Pulmonary artery endothelial cell (primary cell): ENCODE measurements at places on chromosomes 16 and 17.

- no peak for DNase-seq
Measured at GRCh38 chr17:39775031-39775430, 37.3 kb downstream of the GRB7 start.

GRCh38 chr16:28139530-28139929 lies 72.2 kb downstream of the XPO6 start:
- no peak for DNase-seq

DNA sequence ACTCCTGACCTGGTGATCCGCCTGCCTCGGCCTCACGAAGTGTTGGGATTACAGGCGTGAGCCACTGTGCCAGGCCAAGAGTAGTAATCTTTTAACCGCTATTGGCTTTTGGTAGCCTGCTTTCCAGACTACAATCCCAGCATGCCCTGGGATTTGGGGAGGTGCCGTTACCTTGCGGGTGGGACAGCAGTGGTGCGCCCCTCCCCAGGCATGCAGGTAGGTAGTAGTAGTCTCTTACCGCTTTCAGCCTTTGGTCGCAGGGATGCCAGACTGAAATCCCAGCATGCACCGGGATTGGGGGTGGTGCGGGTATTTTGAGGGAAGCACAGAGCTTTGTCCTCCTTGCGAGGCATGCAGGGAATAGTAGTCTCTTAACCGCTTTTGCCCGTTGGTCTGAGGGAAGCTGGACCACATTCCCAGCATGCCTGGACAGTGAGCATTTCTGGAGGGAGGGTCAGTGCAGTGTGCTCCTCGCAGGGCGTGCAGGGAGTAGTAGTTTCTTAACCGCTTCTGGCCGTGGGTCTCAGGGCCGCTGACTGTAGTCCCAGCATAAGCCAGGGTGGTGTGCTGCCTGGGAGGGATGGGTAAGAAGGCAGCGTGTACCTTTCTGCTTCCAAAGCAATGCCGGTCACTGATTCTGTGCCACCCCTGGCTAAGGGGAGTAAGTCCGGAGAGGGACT lies 1686.8 kb downstream of the TP53TG3F start:
- DNase-seq = no peak

DNA sequence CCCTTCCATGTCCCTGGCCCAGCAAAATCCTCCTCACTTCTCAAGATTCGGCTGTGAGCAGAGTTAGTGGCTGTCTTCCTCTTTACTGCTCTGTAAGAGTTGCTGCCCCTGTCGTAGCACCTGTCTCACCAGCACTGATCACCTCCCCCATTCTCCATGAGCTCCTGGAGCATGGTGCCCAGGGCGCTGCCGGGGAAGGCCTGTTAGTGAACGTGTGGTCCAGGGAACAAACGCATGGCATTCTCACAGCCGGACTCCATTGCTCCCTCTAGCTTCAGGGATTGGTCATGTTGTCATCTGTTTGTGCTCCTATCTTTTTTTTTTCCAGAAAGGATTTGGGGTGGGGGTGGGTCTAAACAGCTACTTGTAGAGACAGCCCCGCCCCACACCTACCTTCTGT lies 141.2 kb downstream of the CMIP start:
- no peak for DNase-seq

DNA sequence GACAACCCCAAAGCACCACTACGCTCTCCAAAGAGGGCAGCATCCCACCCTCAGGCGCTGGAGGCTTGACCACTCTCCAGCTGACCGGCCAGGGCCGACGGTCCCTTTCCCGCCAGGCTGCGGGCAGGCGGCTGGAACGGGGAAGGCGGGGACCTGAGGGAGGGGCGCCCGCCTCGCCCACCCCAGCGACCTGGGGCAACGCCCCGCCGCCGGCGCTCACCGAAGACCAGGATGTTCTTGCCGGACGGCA lies 431 bp downstream of the DYNC1LI2 start:
- DNase-seq = no peak

DNA sequence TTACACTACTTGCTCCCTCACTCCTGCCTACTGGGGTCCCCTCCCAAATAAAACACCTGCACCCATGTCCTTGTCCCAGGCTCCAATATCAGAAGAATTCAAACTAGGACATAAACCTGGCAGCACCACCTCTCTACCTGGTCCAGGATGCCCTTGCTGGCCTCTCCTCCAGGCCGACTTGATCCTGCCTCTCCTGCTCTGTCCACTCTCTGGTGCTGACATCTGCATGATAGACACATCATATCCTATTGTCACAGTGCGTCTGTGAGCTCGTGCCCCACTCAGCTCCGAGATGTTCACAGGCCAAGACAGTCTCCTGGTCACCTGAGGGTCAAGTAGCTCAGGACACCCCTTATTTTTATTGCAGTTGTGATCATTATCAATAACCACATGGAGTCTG lies 31.5 kb upstream of the GRIN2A start:
- DNase-seq = no peak

- DNase-seq = no peak
Measured at GRCh38 chr16:69293401-69293800, 17.7 kb upstream of the VPS4A start.

DNA sequence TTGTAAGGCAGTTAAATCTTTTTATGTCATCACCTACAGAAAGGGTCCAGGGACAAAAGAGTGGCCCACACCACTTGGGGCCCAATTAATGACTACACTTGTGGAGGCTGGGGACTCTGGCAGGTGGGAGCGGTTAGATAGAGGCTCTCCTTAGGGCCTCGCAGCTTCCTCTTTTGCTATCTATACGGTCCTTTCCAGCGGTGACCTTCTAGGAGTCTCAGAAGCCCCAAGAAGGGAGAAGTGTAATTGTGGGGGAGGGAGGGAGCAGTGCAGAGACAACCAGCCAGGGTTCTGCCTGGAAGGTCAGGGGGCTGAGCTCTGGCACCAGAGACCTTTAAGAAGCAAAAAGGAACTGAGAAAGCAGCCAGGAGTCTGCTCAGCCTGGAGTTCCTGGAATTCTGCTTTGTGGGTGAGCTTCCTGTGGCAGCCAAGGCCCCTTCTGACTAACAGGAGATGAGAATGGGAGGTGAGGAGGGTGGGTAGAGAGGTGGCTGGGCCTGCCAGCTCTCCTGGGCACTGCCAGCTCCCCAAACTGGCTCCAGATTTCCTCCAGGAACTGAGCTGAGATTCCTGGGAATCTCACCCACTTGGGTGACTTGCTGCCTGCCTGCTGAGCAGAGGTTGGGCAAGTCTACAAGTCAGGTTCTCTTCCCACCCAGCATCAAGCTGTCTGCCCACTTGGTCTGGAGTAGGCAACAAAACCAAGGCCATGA lies 16.3 kb upstream of the MAP3K14 start:
- no peak for DNase-seq

GRCh38 chr16:51982715-51983680 lies 563.9 kb downstream of the TOX3 start:
- no peak for DNase-seq

- DNase-seq = no peak
Measured at GRCh38 chr16:51938861-51939260, 608.1 kb downstream of the TOX3 start.

DNA sequence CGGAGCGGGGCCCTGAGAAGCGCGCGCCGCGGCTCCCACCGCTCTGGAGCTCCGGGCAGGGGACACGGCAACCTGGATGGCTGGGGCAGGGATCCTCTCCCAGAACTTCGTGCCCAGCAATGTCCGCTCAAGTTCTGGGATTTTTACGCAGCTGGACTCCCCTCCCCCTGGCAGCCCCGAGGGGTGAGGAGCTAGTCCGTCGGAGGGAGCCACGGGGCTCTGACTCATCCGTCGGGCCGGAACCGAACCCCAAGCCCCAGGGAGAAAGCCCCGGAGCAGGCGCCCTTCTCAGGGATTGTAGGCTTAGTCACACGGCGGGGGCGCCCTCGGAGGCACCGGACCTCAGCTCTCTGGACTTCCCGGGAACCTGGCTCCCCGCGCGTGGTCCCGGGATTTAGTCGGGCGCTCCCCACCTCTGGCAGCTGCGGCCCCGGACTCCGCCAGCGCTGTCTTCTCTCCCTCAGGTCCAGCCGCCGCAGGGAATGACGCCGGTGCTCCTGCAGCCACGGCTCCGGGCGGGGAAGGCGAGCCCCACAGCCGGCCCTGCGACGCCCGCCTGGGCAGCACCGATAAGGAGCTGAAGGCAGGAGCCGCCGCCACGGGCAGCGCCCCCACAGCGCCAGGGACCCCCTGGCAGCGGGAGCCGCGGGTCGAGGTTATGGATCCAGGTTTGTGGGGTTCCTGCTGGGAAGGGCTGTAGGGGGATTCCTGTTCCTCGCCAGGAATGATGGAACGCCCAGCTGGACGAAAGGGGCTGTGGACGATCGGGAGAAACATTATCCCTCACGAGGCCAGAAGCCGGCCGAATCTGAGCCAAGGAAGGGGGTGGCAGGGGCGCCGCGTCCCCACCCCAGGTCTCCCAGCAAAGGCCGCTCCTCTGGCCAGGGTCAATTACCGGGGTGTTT lies 830 bp downstream of the SPHK1 start:
- no peak for DNase-seq

- DNase-seq = no peak
Measured at GRCh38 chr17:8909586-8910270, 42.3 kb upstream of the PIK3R6 start.

- no peak for DNase-seq
Measured at GRCh38 chr17:27282054-27282551, 11.8 kb upstream of the WSB1 start.

GRCh38 chr17:47252766-47253512 lies 688 bp upstream of the ITGB3 start:
- DNase-seq = no peak

GRCh38 chr16:62060089-62060488 lies 23.9 kb upstream of the CDH8 start:
- DNase-seq = no peak

GRCh38 chr17:20289984-20290383 lies 177.4 kb downstream of the LGALS9B start:
- no peak for DNase-seq

DNA sequence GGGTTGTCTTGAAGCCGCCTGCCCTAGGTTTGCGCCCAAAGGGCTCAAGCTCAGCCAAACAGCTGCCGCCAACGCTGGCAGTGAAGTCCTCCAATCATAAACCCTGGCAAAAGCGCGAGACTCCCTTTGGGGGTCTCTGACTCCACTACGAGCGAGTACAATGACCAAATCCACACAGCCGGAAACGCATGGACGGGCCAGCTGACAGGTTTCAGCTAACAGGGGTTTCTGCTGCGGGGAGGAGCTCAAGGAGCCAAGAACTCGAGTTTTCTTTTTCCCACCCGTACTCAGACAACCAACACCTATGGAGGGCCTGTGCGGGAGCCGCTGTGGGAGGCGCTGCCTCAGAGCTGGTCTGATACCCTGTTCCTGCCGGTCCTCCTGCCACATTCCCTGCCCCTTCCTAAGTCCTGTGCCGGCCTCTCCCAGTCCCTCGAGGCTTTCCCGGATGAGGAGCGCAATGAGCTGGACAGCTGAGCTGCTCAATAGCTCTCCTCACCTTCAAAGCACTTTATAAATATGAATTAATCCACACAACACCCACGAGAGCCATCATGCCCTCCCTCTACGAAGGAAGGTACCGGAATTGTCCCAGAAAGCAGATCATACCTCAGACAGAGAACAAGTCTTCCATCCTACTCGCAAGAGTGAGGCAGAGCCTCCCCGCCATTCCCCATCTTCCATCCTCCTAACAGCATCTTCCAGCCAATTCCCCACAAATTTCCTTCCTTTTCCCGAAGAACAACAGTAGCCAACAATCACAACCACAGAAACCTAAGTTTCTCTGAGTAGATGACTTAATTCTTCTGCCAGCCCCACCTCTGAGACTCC lies 6.1 kb downstream of the ABR start:
- DNase-seq = no peak

- DNase-seq = no peak
Measured at GRCh38 chr17:76517638-76518038, 16.4 kb upstream of the RHBDF2 start.

GRCh38 chr16:47492036-47492427 lies 30.9 kb downstream of the PHKB start:
- DNase-seq = no peak

DNA sequence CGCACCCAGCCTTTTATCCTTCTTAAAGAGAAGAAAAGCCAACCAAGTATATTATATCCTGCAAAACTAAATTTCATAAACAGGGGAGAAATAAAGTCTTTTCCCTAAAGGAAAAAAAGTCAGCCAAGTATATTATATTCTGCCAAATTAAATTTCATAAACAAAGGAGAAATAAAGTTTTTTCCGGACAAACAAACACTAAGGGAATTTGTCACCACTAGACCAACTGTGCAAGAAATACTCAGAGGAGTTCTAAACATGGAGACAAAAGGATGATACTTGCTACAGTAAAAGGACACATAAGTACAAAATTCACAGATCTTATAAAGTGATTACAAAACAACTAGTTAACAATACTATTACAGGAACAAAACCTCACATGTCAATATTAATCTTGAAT lies 14.4 kb upstream of the CCL18 start:
- no peak for DNase-seq

DNA sequence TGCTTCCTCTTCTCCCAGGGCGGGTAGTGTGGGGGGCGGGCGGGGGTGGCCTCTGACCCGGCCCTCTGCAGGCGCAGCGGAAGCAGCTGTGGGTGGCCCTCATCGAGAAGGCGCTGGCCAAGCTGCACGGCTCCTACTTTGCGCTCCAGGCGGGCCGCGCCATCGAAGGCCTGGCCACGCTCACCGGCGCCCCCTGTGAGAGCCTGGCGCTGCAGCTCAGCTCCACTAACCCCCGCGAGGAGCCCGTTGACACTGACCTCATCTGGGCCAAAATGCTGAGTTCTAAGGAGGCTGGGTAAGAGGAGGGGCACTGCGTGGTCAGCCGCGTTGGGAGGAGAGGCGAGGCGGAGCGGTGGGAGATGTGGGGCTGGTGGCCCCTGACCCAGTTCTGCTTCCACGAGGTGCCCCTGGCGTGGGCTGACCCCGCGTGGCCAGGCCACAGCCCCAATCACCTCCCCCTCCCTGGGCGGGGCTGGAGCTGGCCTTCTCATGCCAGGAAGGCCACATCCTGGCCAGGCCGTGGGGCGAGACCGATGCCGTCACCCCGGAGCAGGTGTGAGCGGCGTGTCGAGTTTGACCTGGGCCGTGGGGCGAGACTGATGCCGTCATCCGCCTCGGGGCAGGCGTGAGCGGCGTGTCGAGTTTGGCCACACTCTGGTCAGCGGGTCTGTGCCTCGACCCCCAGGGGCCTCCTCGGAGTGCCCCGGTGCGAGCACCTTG lies 10.5 kb upstream of the PRR35 start:
- no peak for DNase-seq

DNA sequence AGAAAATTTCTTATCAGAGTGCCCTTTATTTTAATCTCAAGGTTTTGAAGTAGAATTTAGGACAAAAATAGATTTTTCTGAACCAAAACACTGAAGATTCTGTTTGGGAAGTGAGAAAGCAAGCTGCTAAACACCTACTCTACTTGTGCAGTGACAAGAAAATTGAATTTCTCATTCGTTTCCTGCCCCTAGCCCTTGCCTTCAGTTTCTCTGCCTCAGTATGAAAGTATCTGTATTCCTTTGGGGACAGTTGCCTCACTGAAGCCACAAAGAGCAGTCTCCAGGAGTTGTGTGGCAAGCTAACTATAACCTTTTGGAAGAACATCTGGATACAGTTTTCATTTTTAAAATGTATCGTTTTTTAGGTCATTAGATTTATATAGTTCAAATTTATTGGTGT lies 19.7 kb downstream of the MOSMO start:
- no peak for DNase-seq
